ENCODE measurements at places on chromosomes 13 and 19.

GRCh38 chr13:99305566-99305965, 1.6 kb downstream of the GPR183 start:
- no peak for DNase-seq

- no peak for DNase-seq
Observed at GRCh38 chr13:30697996-30698401, 37.3 kb upstream of the ALOX5AP start.

GRCh38 chr19:31594701-31595100, 245.5 kb upstream of the TSHZ3 start:
- no peak for DNase-seq

DNA sequence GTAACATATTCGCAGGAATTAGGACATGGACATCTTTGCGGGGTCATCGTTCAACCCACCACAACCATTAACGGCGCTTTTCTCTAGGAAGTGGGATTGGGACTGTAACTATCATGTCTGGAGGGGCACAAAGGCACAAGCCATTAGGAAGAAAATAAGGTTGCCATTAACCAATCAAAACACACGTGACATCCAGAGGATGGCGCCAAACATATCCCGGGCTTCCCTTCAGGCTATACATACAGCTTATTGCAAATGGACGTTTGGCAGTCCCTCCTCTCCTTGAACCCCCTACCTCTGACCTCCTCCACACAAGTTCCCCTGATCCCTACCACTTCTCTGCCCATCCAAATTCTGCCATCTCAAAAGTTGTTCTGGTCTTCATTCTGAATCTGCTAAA, 26.6 kb upstream of the GSX1 start:
- DNase-seq, result no peak

DNA sequence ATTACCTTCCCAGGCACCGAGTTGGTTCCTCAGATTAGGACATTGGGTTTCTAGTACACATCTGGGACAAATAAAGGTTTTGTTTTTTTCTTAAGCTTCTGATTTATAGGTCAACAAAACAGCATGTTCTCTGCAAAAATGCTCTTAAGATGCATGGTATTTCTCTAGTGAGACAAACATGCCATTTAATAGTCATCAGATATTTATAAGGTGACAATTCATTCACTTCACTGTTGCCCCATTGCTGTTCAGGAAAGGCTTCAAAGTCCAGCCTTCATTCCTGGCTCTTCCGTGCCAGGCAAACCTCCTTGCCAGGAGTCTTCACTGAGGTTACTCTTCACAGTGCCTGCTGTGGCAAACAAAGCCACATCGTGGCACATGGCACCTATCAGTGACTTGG, 156.3 kb upstream of the FNDC3A start:
- no peak for DNase-seq

DNA sequence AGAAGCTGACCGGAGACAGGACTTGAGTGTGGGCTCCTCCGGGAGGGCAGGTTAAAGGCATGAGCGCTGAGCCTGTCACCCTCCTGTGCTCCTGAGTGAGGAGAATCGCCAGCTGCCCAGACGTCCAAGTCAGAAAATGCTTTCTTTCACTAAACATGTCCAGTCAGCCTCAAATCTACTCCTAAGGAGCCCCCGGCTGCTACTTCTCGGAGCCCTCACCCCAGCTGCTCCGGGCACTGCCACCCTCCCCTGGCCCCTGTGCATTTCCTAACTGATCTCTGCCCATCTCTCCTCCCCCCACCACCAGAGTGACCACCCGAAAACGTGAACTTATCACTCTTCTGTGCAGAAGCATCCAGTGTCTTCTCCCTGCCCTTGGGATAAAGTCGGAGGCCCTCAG, 277.5 kb upstream of the SOX1 start:
- no peak for DNase-seq

- no peak for DNase-seq
Observed at GRCh38 chr19:47005164-47005641, 14.4 kb upstream of the NPAS1 start.

GRCh38 chr13:50762969-50763567, 80.4 kb downstream of the DLEU7 start:
- DNase-seq, result no peak

DNA sequence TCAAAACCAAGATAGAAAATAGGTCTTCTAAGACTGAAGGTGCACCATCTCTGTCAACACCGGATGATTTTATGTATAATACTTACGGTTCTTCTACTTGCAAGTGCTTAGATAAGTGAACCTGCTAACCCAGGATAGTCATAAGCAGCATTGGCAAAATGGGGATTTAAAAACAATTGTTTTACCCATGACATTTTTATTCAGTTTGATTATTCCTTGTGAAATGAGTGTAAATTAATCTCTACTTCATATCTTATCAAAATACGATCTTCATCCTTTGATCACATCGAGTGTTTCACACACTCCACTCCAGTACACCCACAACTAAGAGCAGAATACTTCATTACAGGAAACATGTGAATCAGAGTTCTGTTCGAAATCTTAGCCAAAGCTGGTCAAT, 23.0 kb upstream of the MTRF1 start:
- DNase-seq, result no peak

Measured in stimulated activated CD8-positive, alpha-beta memory T cell treated with anti-CD3 and anti-CD28 coated beads, Interleukin-4, amount 100 ng/mL, for 48 hours (primary cell).